ENCODE measurements at places on chromosomes 2 and 18. TPM values are rescaled to one million over a fixed set of nuclear protein-coding genes. Genes with fewer than 3 reads are reported as not detected.

LRRFIP1 gene
- total RNA-seq: 34.5 TPM

IL18RAP gene
- total RNA-seq: not detected

SH2D6 gene
- total RNA-seq: 0.59 TPM

HMSD gene
- 0.50 TPM for total RNA-seq

CAVIN2 gene
- 28.5 TPM for total RNA-seq

DSG2 gene
- total RNA-seq: 11.0 TPM

GAL3ST2 gene
- total RNA-seq: not detected

KCNG2 gene
- total RNA-seq: 1.9 TPM

EHD3 gene
- 22.7 TPM for total RNA-seq

CCDC102B gene
- total RNA-seq: 5.4 TPM

MEP1B gene
- not detected for total RNA-seq

STPG4 gene
- not detected for total RNA-seq

PXDN gene
- total RNA-seq: 153 TPM

RNU2-63P gene
- not detected for total RNA-seq

ANKRD36B gene
- 3.7 TPM for total RNA-seq

Data from bronchus fibroblast of lung (primary cell).